ENCODE measurements at places on chromosomes 5 and 9. TPM values are rescaled to one million over a fixed set of nuclear protein-coding genes. Genes with fewer than 3 reads are reported as not detected.

Gene AGXT2
- not detected for total RNA-seq

Gene F2RL1
- total RNA-seq: 2.2 TPM

Gene OTP
- total RNA-seq: not detected

Gene SLC25A46
- total RNA-seq: 41.1 TPM

Gene RMI1
- 23.6 TPM for total RNA-seq

Gene GARIN3
- total RNA-seq: not detected

Gene PCDHA1
- not detected for total RNA-seq

Gene FCN2
- total RNA-seq: not detected

Gene DRD1
- not detected for total RNA-seq

Gene ZNF883
- 0.57 TPM for total RNA-seq

Gene NEURL1B
- 3.9 TPM for total RNA-seq

Gene SLC25A2
- total RNA-seq: 0.39 TPM

Gene SLCO6A1
- not detected for total RNA-seq

Gene CORO2A
- 9.2 TPM for total RNA-seq
